ENCODE measurements at places on chromosomes 7 and 10. TPM values are rescaled to one million over a fixed set of nuclear protein-coding genes. Genes with fewer than 3 reads are reported as not detected.

MRC1 gene
- 8.4 TPM for polyA plus RNA-seq

GRCh38 chr7:49611951-49612350 lies 161.5 kb upstream of the VWC2 start:
- DNase-seq, result no peak

- DNase-seq, result no peak
Measured at GRCh38 chr10:84826704-84827103, 498.3 kb downstream of the CCSER2 start.

GRCh38 chr7:9181356-9181755 lies 747.9 kb downstream of the NXPH1 start:
- no peak for DNase-seq

DNA sequence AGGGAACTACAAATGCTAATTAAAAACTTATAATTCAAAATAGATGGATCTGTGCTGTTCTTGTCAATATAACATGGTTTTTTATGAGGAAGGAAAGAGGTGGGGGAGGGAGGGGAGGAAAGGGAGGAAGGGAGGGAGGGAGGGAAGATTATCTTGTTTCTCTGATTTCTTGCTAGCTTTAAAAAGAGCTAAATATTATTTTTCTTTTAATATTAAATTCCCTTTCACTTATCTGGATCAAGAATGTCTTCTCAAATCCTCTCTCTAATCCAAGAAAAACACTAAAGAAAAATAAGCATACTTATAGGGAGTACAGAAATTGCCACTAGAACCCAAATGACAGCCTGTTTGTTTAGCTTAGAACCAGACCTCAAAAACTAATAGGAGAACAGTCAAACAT lies 55.2 kb downstream of the LRRN3 start:
- DNase-seq, result no peak

- DNase-seq, result no peak
Measured at GRCh38 chr7:119351320-119351719, 921.7 kb upstream of the KCND2 start.

DNA sequence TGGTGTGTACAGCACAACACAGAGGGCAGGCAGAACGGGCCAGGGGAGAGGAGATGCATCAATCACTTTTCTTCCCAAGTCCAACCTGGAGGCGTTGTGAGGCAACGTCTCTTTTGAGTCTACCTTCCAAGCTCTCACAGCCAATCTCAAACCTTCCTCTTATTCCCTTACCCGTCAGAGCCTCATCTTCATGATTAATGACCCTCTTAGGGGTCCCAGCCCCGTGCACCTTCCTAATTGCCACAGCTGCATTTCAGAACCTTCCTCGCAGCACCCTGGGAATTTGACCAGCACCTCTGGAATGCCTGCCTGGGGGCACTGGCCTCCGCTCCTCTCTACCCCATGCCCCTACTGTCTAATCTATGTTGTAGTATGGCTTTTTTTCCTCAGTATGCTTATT lies 169.3 kb upstream of the PRR15 start:
- DNase-seq, result no peak

GRCh38 chr7:32412471-32412870 lies 77.7 kb downstream of the LSM5 start:
- DNase-seq, result no peak

GRCh38 chr10:7405637-7406036 lies 5.2 kb downstream of the SFMBT2 start:
- DNase-seq, result no peak

- DNase-seq, result no peak
Measured at GRCh38 chr7:122038904-122039303, 105.1 kb downstream of the AASS start.

DNA sequence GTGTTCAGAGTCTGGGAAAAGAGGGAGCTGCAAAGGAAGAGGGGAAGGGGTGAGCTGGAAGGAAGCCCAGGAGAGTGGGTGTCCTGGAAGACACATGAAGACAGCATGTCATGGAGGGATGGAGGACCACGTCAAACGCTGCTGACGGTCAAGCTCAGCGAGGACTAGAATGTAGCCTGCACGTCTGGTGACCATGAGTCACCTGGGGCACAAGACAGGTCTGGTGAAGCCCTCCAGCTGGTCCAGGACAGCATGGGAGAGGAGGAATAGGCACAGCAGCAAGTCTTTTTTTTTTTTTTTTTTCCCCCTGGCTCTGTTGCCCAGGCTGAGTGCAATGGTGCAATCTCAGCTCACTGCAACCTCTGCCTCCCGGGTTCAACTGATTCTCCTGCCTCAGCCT lies 19.6 kb upstream of the AMZ1 start:
- no peak for DNase-seq

- DNase-seq, result no peak
Measured at GRCh38 chr10:133365461-133366129, 7.6 kb downstream of the ECHS1 start.

DNA sequence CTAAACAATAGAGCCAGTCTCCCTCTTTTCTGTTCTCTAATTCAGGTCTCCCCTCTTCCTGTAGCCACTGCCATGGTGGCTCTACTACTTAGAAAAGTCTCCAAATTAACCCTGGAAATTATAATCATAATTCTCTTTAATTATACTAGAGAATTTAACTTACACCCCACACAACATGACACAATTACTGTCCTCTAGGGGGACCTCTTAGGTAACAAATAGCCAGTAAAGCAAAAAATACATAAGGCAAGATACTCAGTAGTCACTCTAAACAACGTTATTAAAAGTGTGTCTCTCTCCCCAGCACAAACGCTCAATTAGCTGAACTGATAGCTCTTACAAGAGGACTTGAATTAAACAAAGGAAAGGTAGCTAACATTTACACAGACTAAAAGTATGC lies 44.3 kb upstream of the ZNF107 start:
- DNase-seq, result no peak

DNA sequence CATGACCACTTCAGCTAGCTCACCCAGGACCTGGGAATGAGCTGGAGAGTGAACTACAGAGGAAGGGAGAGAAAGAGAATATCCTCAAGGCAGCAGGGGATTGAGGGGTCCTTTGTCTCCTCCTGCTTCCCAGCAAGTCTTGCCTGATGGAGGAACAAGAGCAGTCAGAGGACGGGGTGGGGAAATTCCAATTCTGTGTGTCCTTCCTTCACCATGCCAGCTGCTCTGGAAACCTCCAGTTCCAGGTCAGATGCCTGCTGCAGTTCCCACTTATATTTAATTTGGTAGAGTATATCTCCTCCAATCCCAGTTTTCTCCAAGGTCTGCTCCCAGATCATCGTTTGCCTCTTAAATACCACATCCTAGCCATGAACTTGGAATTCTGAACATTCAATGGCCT lies 21.4 kb upstream of the LEP start:
- DNase-seq, result no peak
